ENCODE measurements at places on chromosomes 11 and 22. TPM values are rescaled to one million over a fixed set of nuclear protein-coding genes. Genes with fewer than 3 reads are reported as not detected.

MMP12 gene
- not detected for polyA plus RNA-seq

DNA sequence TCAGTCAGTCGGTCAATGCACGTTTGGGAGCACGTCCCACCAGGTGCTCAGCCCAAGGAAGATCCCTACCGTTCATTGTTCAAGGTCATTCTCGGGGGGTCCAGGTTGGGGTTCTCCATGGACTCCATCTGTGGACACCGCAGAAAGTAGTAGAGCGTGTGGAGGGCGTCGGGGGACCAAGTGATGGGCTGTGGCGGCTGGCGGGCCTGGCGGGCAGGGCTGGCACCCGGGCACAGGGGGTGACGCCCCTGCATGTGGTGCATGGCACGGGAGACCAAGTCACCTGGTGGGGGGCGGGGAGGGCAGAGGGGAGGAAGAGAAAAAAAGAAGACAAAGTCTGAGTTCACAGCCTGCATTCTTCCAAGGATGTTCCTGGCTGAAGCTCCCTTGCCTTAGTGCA lies 91.8 kb downstream of the NAT10 start:
- no peak for DNase-seq

BTG4 gene
- not detected for polyA plus RNA-seq

DNA sequence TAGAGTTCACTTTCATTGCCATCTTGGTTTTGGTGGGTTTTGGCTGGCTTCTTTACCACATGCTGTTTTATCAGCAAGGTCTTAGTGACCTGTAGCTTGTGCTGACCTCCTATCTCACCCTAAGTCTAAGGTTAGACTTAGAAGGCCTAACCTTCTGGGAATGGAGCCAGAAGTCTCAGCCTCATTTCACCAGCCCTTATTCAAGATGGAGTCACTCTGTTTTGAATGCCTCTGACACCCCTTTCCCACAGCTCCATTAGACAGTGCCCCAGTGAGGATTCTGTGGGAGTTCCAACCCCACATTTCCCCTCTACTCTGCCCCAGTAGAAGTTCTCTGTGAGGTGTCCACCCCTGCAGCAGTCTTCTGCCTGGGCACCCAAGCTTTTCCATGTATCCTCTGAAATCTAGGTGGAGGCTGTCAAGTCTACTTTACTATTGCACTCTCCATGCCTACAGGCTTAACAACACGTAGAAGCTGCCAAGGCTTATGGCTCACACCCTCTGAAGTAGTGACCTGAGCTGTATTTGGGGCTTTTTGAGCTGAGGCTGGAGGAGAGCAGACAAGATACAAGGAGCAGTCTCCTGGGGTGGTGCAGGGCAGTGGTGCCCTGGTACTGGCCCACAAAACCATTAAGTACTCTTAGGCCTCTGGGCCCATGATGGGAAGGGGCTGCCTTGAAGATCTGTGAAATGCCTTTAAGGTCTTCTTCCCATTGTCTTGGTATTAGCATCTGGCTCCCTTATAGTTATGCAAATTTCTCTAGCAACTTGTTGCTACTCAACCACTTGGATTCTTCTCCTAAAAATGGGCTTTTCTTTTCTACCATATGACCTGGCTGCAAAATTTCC lies 65.9 kb upstream of the SC5D start:
- DNase-seq: no peak

GRCh38 chr11:10798330-10798928 lies 10.3 kb downstream of the EIF4G2 start:
- DNase-seq: no peak

DNA sequence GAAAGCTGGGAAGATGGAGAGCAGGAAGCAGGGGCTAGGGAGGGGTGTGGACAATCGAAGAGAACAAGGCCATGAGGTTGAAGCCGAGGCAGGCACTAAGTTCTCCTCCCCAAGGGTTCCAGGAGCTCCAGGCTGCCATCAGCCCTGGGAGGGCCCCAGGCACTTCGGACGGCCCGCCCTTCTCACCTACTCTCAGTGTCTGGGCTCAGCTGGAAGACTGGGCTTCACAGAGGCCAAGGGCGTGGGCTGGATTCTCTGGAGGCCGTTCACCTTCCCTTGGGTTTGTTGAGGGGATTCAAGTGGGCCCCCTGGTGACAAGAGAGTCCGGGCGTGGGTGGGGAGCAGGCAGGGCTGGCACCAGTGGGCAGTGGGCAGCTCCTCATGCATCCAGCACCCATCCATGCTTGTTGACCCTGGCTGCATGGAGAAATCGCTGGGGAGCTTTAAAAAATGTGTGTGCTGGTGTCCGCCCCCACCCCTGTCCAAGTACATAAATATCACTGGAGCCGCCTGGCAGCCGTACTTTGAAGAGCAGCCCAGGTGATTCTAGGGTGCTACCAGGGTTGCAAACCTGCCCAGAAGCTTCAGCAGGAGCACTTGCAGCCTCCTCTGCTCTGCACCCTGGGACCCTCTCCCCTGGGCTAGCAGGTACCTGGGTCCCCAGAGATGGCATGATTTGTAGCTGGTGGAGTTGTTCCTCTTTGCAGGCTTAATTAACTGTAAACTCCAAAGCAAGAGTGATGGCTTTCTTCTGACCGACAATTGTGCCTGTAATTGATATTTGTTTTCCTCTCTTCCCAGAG lies 74.3 kb downstream of the RTL6 start:
- DNase-seq: no peak

DNA sequence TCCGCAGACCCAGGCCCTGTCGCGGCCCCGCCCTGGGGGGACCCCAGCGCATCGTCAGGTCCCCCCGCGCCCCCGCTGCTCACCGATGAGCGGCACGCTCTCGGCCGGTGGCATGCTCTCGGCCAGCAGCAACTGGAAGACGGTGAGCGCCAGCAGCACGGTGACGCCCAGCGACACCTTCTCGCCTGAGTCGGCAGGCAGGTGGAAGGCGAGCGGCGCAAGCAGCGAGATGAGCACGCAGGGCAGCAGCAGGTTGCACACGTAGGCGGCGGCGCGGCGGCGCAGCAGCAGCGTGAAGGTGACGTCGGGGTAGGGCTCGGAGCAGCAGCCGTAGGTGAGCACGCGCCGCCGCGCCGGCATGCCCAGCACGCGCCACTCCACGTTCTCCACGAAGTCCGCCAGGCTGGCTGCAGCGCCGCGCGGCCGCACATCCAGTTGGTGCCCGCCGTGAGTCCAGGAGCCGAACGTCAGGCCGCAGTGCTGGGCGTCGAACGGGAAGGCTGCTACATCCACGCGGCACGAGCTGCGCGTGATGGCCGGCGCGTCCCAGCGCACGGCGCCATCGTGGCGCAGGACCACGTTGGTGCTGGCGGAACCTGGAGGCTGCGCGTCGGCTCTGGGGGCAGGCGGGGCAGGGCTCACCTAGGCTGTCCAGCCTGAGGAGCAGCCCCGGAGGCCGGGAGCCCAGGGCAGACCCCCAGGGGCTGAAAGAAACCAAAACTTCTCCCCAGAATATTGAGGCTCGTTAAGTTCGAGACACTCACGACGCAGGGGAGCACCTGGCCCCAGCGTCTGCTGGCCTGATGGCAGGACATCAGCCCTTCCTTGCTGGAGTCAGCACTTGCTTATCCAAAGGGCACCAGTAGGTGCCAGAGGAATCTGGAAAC lies 3.8 kb downstream of the CHRNA10 start:
- DNase-seq: no peak
